Astrocyte of the spinal cord (primary cell): ENCODE measurements at places on chromosomes 6 and 20.

DNA sequence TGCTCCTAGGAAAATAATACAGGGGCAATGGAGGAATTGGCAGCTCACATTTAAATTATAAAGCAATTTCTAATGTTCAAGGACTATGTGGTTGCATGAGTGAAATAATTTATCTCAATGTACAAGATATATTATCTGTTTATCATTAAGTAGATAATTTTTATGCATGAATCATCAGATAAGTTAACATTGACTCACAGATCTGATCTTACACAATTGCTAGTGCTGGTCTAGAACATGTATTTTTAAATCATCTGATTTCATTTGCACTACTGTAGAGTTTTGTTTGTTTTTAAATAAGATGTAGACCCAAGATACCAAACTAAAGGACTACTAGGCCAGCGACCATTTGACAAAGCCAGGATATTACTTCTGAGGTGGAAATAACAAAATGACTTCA, 199.2 kb downstream of the BMP2 start:
- no peak for DNase-seq

DNA sequence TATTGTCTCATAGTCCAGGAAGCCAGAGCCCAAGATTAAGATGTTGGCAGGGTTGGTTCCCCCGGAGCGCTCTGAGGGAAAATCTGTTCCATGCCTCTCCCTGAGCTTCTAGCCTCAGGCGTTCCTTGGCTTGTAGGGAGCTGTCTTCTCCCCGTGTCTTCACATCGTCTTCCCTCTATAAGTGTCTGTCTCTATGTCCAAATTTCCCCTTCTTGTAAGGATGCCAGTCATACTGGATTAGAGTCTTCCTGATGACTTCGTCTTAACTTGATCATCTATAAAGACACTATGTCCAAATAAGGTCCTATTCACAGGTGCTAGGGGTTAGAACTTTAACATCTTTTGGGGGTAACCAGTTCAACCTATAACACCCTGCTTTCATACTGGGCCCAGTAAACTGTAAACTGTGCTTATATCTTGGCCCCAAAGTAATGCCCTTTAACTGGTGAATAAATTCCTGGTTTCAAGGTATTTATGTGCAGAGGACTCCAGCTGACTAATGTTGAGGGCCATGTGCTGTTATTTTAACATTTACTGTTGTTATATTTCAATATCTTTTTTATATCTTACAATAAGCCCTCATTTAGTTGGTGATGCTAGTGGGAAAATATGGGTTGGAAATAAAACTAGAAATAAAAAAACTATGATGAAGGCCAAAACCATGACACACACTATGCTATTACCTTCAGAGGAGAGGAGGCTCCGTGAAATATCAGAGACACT, 101.7 kb upstream of the IYD start:
- DNase-seq, result peak; percentile 33

DNA sequence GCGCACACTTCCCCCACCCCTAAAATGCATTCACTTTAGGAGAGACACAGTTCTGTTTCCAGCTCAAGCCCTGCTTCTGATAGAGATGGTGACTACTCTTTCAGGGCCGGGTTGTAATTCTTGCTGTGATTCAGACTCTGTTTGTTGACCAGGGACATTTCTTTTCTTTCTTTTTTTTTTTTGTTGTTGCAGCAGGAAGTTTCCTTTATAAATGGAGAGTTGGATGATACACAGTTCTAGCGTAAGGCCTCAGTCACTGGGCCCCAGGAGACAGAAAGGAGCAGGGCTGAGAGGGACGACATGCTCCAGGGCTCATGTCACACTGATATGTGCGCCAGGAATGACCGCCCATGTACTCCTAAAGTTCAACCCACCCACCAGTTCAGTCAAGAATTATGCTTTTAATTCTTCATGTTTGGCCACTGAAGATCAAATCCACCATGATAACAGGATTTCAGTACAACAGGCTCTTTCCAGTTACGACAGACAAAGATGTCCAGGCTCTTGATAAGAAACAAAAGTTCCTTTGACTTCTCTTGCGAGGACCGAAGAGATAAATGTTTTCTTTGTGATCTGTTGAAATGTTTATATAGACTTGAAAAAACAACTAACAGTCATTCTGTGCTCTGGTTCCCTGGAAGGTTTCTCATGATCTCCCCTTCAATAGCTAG, 142.5 kb downstream of the CD164 start:
- DNase-seq, result no peak

GRCh38 chr20:1918491-1919165, 23.4 kb downstream of the SIRPA start:
- no peak for DNase-seq

DNA sequence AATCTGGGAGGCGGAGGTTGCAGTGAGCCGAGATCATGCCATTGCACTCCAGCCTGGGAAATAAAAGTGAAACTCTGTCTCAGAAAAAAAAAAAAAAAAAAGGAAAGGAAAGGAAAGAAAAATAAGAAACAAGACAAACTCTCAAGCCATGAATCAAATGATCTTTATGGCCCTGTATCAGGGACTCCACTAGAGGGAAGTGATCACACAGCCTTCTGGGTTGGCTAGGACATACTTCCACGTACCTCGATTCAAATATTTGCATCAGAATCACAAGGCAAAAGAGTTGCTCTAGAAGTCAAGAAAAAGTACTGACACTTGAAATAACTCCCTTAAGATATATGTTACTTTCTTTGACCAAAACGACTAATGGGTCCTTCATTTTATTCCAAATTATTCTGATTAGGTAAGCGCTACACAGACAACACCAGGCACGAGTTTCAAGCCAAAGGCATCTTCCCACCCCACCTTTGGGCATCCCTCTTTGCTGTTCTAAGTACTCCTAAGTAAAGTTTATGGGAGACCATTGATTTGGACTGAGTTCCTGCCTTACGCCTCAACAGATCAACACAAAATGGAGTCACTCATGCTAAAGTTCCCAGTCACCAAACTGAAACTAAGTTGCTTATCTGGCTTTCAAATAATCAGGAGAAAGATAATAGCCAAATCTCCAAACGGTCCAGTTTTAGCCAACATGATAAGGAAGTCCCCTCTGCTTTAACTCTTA, 77.5 kb upstream of the NT5E start:
- no peak for DNase-seq

- peak; percentile 77 for DNase-seq
Measured at GRCh38 chr6:12572896-12573827, 143.4 kb upstream of the PHACTR1 start.

DNA sequence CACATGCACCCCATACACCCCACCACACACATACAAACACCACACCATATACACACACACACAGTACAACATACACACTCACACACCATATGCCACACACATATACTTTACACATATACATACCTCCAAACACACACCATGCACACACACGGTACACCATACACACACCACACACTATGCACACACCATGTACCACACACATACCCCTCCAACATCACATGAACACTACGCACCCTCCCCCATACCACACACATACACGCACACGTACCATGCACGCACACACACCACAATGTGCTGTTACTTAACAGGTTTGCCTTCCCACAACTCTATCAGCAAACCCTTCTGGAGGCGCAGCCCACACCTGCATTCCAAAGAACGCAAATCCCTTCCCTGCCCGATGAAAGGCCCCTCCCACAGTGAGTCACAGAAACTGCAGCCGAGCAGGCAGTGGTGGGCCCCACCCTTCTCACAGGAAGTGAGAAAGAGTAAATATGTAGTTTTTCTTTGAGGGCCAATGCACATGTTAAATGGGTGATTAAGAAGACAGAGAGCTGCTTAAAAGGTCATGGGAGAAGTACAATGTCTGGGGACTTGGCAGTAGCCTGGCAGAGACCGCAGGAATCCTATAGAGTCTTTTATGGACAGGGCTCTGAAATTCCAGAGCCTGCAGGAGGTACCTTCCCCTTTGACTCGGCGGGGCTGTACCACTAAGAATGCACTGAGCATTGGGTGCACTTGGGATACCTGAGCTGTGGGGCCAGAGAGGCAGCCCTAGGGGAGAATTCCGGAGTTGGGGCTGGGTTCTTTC, 34.1 kb upstream of the EZR start:
- peak; percentile 93 for DNase-seq

GRCh38 chr6:170039156-170040114, 251.4 kb downstream of the DLL1 start:
- DNase-seq, result no peak

DNA sequence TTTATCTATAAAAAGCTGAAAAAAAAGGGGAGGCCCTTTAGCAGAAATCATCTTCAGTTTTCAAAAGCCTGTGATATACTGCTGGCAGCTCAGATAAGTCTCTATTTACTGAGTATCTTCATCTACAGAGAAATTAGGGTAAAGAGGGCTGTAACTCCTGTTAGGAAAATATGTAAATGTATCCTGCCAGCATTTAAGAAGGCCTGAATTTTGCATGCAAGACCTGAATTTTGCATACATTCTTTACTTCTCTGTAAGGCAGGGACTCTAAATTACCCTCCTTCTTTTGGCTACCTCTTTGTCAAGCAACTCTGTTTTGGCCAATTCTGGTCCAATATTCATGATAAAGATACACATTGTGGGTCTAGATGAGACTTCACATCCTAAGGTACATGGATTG, 150.6 kb upstream of the SPACA1 start:
- no peak for DNase-seq

GRCh38 chr6:14660806-14661579, 543.4 kb downstream of the CD83 start:
- no peak for DNase-seq

- DNase-seq, result no peak
Measured at GRCh38 chr6:166620478-166621113, 6.5 kb downstream of the RPS6KA2 start.

GRCh38 chr6:163054641-163055040, 326.9 kb downstream of the PACRG start:
- DNase-seq, result no peak

DNA sequence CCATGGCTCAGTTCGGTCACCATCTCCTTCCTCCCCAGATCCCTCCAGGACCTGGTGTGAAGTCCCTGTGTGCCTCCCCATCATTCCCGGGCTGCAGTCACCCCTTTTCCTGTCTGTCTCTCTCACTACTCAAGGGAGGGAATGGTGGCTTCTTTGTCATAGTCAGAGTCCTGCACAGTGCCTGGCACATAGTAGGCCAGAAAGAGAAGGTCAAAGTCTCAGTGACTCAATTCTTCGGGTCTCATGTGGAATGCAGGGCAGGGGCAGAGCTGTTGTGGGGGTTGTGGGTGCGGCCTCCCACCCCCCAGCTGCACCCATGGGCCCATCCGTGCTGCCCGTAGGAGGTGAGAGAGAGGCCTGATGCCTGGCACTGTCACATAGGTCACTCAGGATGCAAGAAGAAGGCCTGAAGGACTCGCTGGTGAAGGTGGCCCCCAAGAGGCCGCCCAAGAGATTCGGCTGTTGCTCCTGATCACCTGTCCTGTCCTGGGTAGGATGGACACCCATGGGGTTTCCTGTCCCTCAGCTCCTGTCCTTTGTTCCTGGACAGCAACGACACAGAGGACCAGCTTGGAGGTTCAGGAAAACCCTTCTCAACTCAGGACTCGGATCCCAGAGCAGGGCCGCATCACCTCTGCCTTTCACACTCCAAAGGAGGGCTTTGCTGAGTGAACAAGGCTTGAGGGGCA, 34.1 kb downstream of the RAB44 start:
- no peak for DNase-seq

GRCh38 chr20:51600016-51600420, 57.5 kb upstream of the NFATC2 start:
- no peak for DNase-seq

- no peak for DNase-seq
Measured at GRCh38 chr20:63359937-63360849, 956 bp downstream of the CHRNA4 start.

GRCh38 chr6:130296854-130297253, 69.0 kb upstream of the TMEM200A start:
- DNase-seq, result no peak

GRCh38 chr20:1121429-1121828, 3.0 kb downstream of the PSMF1 start:
- DNase-seq, result no peak

DNA sequence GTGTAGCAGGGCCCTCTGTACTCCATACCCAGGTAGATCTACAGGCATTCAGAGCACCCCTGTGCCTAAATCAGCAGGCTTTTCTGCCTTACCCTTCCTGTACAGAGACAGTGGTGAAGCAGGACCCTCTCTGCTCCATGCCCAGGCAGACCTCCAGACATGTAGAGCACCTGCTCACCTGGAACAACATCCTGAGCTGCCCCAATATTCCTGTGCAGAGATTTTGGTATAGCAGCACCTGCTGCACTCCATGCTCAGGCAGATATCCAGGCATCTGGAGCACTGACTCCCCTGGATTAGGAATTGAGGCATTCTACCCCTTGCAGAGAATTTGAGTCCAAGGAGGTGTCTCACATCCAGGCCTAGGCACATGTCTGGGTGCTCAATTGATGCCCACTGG, 12.6 kb upstream of the CST1 start:
- no peak for DNase-seq

DNA sequence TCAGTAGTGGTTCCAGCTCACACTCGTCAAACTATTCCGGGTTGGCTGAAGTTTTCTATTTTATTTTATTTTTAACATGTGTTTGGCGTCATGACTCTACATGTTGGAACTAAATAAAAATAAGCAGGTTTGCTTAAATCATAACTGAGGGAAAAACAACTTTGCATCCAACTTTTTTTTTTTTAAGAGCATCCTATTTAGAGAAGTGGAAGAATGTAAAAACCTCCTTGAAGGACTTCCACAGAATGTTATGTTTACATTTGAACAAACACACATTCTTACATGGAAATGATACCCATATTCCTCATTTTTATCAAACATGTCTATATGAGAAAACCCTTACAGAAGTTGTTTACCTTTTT, 659 bp downstream of the PRDM1 start:
- no peak for DNase-seq
